ENCODE measurements at places on chromosomes 6 and 20.
A peak's percentile ranks its signal among the peaks of the same experiment; 100 is the strongest.

- no peak for DNase-seq
Observed at GRCh38 chr6:3124667-3125066, 6.2 kb downstream of the BPHL start.

DNA sequence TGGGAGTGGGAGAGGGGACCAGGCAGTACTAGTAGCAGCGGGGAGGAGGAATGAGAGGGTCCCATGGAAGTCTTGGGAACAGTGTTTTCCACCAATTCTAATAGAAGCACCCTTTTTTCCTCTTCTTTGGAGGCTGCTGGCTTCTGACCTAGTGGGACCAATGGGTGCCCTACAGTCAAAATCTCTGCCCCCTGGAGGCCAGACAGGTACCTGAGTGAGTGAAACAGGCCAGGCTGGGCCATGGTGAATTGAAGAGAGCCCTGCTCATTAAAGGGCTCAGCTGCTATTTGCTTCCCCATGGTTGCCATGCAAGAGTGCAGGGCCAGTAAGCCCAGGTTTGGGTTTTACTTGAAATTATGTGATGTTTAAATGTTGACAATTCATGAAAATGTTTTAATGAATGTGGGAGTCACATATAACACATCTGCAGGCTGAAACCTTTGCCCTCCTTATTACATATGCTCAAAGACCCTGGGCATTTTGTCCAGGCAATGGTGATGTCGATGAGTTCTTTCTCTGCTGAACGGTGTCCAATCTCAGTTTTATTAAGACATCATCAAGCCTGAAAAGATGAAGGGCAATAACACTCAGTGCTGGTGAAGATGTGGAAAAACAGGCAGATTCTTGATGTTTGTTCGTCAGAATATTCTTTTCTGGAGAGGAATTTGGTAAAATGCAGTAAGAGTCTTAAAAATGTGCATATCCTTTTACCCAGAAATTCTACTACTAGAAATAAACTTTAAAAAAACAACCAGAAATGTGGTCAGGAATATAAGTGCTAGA, 42.3 kb upstream of the OCSTAMP start:
- DNase-seq: no peak

GRCh38 chr6:18179770-18180356, 24.6 kb downstream of the KDM1B start:
- no peak for DNase-seq

DNA sequence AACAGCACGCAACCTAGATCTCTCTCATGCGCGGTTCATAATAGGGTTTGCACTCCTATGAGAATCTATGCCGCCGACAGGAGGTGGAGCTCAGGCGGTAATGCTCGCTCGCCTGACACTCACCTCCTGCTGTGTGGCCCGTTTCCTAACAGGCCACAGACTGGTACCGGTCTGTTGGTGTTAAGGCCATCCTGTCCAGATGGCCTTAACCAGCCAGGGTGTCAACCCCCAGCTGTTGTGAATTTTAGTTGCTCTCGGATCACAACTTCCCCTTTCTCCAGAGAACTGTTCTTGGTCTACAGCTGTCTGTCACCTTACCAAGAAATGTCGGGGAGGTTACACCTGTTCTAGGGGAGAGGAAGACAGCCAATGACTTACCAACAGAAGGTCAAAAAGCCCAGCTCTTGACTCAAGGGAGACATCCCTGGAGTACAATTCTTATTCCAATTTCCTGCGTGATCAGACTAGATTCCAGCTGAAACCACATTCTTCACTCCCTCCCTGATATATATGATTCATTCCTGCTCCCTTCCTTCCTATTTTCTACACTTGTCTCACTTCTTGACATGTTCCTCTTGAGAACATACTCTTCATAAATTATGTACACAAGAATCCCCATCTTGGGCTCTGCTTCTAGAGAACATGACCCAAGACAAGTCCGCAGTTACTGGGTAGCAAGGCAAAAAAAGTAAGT, 23.1 kb upstream of the DNAAF9 start:
- no peak for DNase-seq

- DNase-seq: no peak
Observed at GRCh38 chr6:167946007-167946406, 51.5 kb upstream of the KIF25 start.

DNA sequence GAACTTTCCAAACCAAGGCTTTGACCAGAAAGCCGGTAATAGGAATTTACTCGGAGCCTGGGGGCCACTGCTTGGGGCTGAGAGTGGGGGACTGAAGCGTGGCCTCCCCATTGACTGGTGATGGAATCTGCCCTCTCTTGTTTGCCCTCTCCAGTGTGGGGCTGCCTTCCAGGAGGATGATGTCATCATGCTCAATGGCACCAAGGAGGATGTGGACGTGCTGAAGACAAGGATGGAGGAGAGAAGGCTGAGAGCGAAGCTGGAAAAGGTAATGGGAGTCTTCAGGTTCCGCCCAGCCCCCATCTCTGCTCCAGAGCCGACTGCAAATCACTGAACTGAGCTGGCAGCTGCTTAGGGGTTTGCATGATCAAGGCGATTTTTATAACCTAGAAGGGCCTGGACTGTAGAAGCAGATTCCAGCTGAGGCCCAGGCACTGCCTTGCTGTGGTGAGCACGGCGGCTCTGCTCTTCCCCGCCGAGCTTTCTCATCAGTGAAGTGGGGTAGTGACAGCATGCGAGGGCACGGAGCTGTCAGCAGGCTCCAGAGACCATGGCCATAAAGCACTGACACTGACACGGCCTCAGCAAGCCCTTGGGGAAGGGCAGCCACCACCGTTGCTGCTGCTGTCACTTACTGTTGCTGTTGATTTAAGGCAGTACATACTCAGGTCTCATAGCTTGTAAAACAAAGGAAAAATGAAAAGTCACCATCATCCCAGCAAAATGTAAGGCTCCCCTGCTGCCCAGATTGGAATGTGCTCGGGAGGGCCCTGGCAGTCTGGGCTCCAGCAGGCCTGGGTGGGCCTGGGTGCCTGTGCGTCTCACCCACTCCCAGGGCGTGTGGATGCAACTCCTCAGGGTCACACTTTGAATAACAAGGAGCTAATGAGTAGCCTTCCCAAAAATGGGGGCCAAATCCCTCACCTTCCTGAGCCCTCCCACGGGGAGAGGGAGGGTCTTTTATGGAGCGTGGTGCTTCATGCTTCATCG, 11.1 kb upstream of the FAM209A start:
- no peak for DNase-seq

DNA sequence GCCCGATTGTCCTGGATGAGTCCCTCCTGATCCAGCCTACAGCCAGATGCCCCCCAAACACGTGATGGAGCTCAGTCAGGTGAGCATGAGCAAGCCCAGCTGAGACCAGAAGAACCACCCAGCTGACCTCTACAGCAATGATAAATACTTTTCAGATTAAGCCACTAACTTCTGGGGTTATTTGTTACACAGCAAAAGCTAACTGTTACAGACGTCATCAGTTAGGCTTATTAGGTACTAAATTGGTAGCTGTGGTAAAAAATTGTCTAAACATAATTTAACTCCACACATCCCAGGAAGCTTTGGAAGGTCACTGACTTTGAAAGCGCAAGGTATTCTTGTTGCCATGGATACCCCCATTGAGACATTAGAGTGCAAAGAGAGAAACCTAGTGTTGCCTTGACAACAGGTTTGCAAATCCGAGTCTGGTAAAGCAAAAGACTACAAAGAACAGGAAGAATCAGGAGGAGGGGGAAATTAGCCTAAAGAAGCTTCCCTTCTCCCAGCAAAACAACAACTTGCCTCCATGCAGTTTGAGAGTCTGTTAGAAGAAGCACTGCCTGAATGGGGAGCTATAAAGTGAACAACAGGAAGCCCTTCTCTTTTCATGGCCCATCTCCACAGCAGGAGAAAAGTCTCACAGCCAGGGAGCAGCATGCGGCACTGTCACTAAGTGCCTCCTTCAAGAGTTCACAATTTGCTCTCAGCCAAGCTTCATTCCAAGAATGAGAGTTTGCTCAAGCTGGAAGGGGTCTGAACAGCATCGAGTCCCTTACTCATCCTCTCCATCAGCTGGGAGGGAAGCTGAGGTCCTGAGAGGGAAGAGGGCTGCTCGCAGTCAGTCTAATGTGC, 41.7 kb upstream of the ZNF831 start:
- no peak for DNase-seq

DNA sequence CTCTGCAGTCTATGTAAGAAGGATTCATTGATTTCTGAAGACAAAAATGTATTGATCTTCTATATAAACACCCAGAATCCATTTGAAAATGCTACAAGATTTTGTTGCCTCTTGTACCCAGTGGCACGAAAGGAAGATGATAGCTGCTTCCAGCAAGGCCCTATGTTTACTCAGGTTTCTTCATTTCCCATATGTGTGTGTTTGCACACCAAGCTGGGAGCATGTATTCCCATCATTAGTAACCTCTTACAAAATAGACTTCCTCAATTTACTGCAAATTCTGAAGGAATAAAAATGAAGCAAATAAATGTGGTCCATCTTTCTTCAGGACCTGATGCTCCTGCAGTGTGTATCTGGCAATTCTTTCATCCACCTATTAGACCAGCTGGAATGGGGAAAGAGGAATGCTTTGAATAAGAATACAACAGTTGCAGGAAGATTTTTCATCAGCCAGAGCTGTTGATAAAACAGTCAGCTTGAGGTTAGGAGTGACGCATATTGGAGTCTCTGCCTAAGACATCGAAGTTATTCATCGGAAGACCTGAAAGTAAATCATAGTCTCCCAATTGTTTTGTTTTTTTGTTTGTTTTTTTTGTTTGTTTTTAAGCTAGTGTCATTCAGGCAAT, 132.3 kb downstream of the PDE7B start:
- no peak for DNase-seq

DNA sequence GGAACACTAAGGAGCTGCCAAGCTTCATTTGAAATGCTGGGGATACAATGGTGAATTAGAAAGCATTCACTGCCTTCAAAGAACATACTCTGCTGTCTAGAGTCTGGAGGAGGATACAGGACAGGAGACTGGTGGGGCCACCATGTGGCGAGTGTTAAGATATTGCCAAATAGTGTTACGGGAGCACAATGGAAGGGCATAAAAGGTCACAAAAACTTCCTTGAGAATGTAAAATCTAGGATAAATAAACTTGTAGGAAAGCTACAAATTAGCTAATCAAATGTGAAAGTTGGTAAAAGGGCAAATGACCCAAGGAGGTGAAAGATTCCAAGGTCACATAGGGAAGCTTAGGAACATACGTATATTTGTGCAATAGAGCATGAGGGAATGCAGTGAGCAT, 271.7 kb downstream of the RFPL4B start:
- DNase-seq: no peak

- DNase-seq: no peak
Observed at GRCh38 chr6:166850677-166851076, 105.7 kb downstream of the RNASET2 start.

GRCh38 chr6:117477988-117478852, 4.3 kb upstream of the DCBLD1 start:
- no peak for DNase-seq

GRCh38 chr6:136338486-136338885, 48.8 kb upstream of the BCLAF1 start:
- DNase-seq: no peak

- no peak for DNase-seq
Observed at GRCh38 chr6:47581591-47581990, 104.0 kb downstream of the CD2AP start.

- no peak for DNase-seq
Observed at GRCh38 chr6:126696921-126697693, 357.2 kb downstream of the CENPW start.

- DNase-seq: peak; percentile 14
Observed at GRCh38 chr20:25273046-25273445, 25.2 kb downstream of the PYGB start.

DNA sequence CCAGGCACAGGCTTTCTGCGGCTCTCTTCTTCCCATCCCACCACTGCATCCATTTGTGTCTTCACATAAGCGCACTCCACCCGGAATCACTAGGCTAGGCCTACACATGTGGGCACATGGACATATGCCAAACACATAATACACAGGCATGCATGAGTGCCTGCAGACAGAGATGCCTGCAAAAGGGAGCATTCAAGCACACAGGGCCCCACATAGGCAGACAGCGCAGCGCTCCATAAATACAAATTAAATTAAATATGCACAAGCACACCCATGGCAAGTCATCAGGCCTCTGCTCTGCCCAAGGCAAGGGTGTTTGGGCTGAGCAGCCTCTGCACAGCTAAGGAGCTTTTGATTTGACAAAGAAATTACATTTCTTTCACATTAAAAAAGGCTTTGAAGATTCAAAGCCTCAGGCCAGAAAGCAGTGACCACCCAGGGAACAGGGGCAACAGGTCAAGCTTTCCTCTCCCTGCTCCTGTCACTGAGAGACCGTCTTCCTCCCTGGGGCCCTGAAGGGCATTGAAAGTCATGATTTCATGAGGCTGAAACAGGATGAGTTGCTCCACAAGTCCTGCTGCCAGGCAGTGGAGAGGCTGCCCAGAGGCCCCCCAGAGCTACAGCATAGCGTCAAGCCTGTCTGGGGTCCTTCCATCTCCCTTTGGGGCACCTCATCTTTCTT, 134.2 kb upstream of the LRFN2 start:
- DNase-seq: no peak

DNA sequence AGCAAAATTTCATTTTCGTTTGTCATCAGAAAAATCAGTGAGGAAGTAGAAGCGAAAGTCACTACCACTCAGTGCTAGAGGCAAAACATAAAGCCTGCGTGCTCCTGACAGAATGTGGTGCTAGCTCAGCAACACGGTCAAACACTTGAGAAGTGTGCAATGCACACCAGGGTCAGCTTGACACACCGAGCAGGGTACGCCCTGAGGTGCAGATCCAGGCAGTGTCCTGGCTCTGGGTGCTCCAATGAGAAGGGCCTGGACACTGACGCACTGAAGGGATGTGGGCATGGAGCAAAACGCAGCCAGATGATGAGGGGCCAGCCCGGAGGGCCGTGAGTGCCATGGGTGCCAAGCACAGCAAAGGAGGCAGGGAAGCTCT, 5.9 kb downstream of the RNASET2 start:
- DNase-seq: no peak

DNA sequence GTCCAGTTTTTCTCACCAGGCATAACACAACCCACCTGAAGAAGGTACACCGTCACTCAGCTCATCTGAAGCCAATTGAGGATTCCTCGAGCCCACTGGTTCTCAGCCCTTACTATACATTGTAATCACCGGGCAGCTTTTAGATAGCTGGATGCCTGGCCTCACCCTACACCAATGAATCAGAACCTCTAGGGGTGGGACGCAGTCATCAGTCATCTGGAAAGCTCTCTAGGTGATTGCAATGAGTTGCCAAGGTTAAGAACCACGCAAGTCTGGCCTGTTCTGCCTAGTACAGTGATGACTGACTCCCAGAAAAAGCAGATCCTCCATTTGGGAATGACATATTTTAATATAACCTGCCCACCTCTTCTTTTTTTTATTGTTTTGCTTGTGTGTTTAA, 41.1 kb downstream of the MC3R start:
- no peak for DNase-seq

DNA sequence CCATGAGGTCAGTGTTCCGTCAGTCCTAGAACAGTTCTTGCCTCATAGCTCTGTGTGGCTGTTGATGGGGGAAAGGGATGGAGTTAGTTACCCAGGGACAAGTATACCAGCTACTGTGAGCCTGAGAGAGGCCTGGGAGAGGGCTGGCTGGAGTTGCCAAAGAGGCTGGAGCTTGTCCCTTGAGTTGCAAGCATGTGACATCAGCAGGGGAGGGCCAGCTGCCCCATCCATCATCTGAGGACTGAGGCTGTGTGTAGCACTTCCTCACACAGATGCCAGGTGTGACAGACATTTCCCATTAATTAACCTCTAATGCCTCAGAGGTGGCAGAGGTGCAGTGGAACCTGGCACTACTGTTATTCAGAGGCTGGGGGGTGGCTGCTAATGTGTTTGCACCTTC, 131.6 kb downstream of the PHACTR3 start:
- DNase-seq: no peak

GRCh38 chr6:104728448-104728847, 131.3 kb downstream of the HACE1 start:
- no peak for DNase-seq

- no peak for DNase-seq
Observed at GRCh38 chr6:28378644-28379043, 20.9 kb downstream of the ZSCAN12 start.
